Heart left ventricle (tissue), 16 donors: ENCODE measurements at places on chromosomes 7 and 10.
A peak's percentile ranks its signal among the peaks of the same experiment; 100 is the strongest.

GRCh38 chr10:90718182-90718581 is 139.7 kb downstream of the HTR7 start:
- no peak for DNase-seq

GRCh38 chr7:10773430-10773829 is 200.2 kb upstream of the PHF14 start:
- no peak for DNase-seq

DNA sequence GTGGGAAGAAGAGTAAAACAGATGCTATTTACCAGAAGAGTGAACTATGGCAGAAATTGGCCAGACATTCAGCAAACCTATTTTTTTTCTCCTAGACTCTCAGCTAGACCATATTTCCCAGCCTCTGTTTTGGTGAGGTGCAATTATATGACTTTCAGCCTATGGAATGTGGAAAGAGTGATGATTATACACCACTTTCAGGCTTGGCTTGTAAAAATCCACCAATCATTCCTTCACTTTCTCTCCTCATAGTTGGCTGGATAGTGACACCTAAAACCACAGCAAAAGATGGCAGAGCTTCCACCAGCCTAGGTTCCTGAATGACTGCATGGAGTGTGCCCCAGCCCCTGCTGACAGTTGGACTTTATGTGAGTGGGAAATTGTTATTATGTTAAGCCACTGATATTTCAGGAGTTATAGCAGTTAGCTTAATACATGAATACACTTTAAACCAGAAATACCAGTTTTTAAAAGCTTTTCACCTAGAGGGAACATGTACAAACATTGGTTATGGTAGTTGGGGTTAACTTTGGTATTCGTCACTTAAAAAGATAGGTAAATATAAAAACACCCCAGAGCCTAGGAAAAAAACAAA is 19.1 kb upstream of the TNKS2 start:
- no peak for DNase-seq

DNA sequence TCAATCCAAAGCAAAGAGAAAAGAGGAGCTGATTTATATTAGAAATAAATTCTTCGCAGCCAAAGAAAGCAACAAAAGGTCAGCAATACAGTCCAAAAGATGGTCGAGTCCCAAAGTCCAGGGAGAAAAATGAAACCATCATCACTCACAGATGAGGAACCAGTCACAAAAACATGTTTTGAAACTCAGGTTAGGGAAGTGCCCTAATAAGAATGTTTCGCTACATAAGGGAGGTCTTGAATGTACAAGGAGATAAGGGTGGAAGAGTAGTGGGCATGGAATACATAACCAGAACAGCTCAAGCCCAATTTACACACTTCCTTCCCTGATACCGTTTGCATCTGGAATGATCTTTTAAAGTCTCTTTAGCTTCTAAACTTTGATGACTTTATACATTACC is 53.6 kb downstream of the VPS41 start:
- no peak for DNase-seq

GRCh38 chr7:139362302-139362701 is 2.6 kb downstream of the LUC7L2 start:
- no peak for DNase-seq

GRCh38 chr7:73560109-73560835 is 2.8 kb upstream of the BCL7B start:
- DNase-seq: no peak

DNA sequence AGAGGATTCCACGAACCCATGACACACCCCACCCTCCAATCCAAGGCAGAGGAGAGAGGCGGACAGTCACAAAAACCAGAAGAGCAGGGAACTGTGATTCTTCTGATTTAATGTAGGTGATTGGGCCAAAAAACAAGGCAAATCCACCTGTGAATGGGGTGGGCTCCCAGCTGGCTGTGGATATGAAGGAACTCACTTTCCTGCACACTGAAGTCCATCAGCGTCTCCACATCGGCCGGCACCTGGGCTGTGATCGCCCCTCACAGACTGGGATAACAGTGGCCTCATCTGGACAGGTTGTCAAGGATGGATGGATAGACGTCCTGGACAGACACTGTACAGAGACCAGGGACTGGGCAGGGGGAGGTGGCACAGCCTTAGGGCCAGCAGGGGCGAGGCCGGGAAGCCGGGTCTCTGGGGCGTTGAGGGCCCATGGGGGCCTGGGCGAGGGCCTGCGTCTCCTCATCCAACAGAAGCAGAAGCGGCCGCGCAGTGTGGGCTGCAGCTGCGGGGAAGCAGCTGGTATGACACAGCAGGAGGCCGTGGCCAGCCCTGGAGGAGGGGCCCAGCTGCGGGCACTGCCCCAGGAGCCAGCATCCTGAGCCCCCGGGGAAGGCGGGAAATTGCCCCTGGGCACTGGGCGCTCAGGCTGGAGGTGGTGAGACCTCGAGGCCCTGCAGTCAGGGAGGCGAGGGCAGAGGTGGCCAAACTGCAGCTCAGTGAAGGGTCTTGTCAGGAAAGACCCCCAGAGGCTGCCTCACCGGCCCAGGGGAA is 54.2 kb downstream of the DIP2C start:
- DNase-seq: peak; percentile 23

DNA sequence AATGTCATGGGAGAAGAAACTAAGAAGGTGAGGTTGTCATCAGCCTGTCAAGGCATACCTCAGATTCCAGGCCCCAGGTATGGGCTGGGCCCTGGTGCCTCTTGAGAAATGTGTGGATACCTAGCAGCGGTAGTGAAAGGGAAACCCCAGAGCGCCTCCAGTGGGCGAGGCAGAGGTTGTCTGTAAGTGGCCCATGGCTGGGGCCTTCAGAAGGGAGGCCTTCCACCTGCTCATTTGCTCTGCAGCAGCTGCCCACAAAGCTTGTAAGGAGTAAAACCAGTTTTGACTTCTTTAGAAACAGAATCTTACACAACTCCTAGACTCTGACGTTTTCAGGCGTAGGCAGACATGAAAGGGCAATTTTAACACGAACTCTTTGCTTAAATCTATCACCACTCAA is 509.9 kb downstream of the PARD3 start:
- no peak for DNase-seq

- no peak for DNase-seq
These were observed 354.3 kb downstream of the CALN1 start for GRCh38 chr7:72057796-72058195.

GRCh38 chr7:92621561-92622023 is 31.4 kb upstream of the FAM133B start:
- DNase-seq: no peak

DNA sequence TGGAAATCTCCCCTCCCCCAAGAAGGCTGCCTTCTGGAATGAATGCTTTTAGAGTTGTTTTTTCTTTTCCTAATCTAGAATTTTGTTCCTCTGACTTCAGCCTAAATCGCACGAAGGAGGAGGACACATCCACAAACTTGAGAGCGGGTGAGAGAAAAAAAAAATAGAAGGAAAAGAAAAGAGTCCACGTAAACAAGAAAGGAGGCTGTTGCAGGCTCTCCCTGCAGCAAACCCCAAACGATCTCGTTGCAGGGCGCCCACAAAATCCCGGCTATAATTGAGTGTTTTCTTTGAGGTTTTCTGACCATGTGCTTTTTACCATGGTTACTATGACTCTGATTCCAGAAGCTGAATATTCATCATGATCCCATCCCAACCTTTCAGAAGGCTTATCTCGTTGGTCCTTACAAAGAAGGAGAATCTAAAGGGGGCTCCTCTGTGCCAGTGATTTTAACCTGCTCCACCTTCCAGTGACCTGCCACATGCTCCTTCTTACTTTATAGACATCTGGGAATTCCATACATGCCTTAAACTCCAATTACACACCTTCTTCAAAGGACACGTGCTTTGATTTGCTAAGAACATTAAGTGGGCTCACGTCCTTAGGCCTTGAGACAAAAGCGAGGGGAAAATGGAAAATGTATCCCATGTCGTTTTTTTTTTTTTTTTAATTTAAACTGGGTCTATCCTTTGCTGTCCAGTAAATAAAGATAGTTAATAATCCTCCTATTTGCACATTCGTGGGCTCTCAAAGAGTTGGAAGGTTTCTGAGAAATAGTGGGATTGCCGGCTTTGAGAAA is 5.8 kb downstream of the TWIST1 start:
- DNase-seq: no peak

- no peak for DNase-seq
These were observed 83.3 kb downstream of the CUL2 start for GRCh38 chr10:35006836-35007235.

DNA sequence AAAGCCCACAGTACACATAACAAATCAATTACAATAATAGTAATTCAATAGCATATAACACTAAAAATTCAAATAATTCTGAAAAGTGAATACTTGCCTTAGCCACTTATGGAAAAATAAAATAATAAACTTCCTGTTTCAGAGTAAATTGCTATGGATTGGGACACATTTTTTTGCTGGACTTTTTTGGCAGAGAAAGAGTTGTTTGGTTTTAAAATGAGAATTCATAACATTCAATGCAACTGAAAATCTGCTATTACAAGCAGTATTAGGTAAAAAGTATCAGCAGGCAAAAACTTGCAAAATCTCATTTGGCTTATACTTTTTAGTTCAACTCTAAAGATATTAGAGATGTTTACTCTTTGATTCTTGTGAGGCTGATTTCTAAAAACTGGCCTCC is 141.7 kb downstream of the NRCAM start:
- no peak for DNase-seq

DNA sequence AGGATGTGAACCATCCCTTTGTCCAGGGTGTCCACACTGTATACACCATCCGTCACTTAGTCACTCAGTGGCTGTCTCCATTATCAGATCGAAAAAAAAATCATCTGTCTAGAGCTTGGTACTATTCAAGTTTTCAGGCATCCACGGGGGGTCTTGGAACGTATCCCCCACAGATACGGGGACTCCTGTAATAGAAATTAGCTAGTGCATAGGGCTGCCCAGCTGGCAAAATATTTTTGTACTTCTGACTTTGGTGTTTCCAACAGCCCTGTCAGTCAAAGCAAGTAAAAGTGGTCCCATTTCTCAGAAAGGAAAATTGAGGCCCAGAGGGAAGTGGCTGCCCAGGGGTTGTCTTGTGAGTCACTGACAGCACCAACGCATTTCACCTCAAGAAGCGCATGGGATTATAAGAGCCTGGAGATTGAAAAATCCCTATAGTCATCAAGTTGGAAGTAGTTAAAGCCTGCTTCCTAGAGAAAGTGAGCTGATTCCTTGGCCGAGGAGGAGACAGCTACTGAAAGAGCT is 52.1 kb upstream of the SLC29A3 start:
- DNase-seq: no peak

GRCh38 chr7:81648716-81649115 is 121.1 kb downstream of the HGF start:
- no peak for DNase-seq

DNA sequence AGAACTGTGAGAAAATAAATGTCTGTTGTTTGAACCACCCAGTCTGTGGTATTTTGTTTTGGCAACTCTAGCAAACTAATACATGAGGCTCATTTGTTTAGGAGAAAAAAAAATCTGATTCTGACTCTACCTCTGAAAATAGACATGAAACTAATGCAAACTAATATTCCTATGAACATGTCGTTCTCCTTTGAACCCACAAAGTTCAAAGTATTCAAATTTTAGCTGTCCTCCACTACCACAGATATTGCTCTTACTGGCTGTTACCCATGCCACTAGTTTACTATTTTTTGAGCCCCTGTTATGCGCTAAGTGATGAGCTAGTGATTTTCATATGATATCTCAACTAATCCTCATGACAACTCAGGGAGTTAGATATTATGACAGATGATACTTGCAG is 58.8 kb upstream of the ZNF804B start:
- no peak for DNase-seq
